ENCODE measurements at places on chromosomes 12 and 14. TPM values are rescaled to one million over a fixed set of nuclear protein-coding genes. Genes with fewer than 3 reads are reported as not detected.

CLEC4A gene
- total RNA-seq = 3.5 TPM

DIO3 gene
- total RNA-seq = 2.4 TPM

PLCZ1 gene
- 52.5 TPM for total RNA-seq

LRP1 gene
- 135 TPM for total RNA-seq

SRGAP1 gene
- total RNA-seq = 26.9 TPM

EGLN3 gene
- total RNA-seq = 2.9 TPM
